ENCODE measurements at places on chromosomes 13 and 19. TPM values are rescaled to one million over a fixed set of nuclear protein-coding genes. Genes with fewer than 3 reads are reported as not detected.

- no peak for DNase-seq
Observed at GRCh38 chr19:3607303-3608078, 816 bp upstream of the TBXA2R start.

The SYCN gene
- polyA plus RNA-seq: not detected

The TTC9B gene
- not detected for polyA plus RNA-seq

- no peak for DNase-seq
Observed at GRCh38 chr13:49165798-49166752, 54.1 kb upstream of the MLNR start.

The IZUMO2 gene
- not detected for polyA plus RNA-seq

- no peak for DNase-seq
Observed at GRCh38 chr13:113852536-113853517, 11.0 kb downstream of the GAS6 start.

The LMTK3 gene
- polyA plus RNA-seq: 0.25 TPM

The VSTM2B gene
- polyA plus RNA-seq: not detected

DNA sequence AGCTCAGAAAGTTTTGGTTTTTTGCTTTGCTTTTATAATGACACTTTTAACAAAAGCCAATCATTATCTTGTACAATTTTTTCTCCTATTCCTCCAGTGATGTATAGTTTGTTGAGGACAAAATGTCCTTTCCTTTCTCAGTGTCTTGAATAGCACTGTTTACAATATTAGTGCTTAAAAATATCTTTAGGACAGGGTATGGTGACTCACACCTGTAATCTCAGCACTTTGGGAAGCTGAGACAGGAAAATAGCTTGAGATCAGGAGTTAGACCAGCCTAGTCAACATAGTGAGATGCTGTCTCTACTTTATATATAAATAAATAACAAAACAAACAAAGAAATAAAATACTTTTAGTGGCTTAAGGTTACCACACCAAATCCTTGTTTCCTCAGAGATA, 41.9 kb downstream of the SPRY2 start:
- DNase-seq: no peak

DNA sequence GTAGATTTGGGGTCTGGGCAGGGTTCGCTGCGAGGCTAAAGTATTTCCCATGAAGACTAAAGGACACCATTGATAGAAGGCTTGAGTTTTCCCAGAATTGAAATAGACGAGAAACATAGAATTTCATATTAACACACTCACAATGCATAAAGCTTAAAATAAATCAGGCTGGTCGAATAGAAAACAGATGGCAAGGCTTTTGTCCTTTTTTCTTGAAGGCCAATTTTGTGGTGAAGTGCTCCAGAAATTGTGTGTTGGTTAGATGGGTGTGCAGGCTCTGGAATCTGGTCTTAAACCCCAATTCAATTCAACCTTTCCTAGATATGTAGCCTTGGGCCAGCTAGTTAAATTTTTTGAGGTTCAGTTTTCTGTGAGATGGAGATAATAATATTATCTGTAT, 56.9 kb upstream of the LRCH1 start:
- DNase-seq: no peak

DNA sequence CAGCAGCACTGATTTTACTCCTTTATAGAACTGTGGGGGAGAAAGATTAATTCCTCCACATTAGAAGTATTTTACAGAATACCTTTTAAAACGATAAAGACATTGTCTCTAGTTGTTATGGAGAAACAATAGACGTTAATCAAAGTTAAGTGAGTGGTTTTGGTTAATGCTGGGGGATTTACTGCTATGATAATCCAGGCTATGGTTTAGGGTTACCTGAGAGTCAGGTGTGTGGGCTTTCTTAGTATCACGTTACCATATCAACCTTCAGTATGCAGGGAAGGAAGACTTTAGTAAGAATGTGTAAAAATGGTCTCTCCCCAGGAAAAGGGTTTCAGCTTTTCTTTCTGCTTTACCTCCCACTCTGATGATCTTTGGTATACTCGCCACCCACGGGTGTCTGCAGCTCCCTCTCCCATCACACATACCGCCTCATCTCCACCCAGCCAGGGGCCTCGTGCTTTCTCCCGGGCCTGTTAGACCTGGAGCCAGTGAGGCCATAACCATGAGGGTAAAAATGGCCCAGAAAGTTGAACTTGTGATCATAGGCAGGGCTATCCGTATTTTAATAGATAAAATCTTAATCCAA, 45.6 kb upstream of the WDFY2 start:
- DNase-seq: no peak

The ONECUT3 gene
- not detected for polyA plus RNA-seq

GRCh38 chr13:36834299-36834698, 15.3 kb downstream of the RFXAP start:
- no peak for DNase-seq

GRCh38 chr13:45678282-45678681, 23.8 kb upstream of the CBY2 start:
- no peak for DNase-seq

The SPC24 gene
- polyA plus RNA-seq: 7.4 TPM

The ZNF136 gene
- polyA plus RNA-seq: 4.0 TPM

DNA sequence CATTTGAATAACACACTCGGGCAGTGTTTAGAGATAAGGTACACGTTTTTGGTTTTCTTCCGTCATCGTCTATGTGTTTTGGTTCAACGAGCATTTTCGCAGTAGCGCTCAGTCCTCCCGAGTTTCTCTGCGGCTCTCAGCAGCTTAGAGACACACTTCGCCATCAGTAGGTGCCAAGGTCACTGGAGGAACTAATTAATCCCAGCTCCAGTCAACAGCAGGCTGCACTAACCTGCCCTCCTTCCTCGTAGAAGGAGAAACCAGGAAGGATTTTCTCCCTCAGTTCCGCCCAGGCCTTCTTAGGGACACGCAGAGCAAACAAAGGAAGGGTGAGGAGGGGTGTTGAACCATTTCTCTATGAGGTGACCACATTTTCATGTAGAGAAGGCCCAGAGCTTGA, 12.6 kb downstream of the MBNL2 start:
- no peak for DNase-seq

DNA sequence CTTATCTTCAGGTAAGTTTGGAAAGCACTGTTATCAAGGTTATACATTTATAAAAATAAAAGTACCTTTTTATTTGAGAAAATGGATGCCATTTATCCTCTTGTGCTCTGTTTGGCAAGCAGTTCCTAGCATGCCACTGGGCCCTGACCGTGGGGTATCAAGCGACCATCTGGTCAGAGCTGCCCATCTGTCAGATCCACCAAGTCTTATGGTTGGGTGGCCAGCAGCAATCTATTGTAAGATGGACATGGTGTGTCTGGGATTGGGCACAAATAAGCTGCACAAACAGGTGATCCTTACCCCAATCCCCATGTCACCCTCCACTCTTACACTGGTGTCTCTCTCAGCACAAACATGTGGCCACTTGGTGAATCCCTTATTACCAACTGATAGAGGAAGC, 178.5 kb downstream of the DLEU7 start:
- DNase-seq: no peak

GRCh38 chr13:113651511-113652403, 6.2 kb downstream of the ATP4B start:
- DNase-seq: no peak

DNA sequence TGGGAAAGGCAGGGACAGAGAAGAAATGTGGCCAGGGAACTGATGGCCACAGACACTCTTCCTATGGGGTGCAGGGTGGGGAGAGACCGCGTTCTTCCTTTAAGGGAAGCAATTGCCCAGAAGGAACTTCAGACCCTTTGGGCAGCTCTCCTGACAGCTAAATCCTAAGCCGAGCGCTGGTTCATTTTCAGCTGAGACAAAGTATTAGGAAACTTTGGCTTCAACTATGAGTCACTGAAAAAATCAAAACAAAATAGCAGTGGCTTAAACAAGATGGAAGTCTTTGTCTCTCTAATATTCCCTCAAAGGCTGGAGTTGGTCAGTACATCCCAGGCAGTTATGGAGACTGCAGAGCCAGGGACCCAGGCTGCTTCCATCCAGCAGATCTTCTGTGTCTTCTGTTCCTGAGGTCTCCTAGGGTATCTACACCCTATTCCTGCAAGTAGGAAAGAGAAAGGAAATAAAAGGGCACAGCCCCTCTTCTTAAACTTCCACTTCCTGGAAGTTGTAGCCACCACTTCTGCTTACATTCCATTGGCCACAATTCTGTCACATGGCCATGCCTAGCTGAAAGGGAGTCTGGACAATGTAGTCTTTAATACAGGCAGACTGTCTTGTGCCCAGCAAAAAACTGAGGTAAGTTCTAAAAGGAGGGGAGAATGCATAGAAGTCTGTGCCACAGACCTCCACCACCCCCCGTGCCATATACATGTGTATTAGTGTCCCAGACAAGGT, 163.5 kb downstream of the KATNAL1 start:
- DNase-seq: no peak

DNA sequence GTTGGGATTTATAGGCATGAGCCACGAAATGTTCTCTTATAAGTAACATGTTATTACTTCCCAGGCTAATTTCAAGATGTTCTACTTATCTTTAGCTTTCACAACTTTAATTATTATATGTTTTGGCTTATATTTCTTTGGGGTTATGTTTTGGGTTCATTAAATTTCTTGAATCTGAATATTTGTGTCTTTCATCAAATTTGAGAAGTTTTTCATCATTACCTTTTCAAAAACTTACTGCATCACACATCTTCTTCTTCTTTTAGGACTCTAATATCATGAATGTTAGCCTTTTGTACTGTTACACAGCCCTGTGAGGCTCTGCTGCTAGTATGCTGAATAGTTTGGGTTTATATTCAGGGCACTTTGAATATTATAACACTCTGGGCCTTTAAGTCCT, 9.7 kb upstream of the ZNF266 start:
- DNase-seq: no peak

The INSR gene
- 2.9 TPM for polyA plus RNA-seq

All from AG04450 (cell line).